ENCODE measurements at places on chromosomes 5 and 9.
A peak's percentile ranks its signal among the peaks of the same experiment; 100 is the strongest.

- no peaks in the 10 kb centered on the region for H3K27me3 ChIP-seq
- no peak for DNase-seq
- peaks cover 24% of the 10 kb centered on the region for H3K4me1 ChIP-seq
- H3K4me3 ChIP-seq: peak overlapping the region; percentile 19
- no peaks in the 10 kb centered on the region for H3K36me3 ChIP-seq
Measured at GRCh38 chr9:125484350-125485282, 222.4 kb downstream of the MAPKAP1 start.

DNA sequence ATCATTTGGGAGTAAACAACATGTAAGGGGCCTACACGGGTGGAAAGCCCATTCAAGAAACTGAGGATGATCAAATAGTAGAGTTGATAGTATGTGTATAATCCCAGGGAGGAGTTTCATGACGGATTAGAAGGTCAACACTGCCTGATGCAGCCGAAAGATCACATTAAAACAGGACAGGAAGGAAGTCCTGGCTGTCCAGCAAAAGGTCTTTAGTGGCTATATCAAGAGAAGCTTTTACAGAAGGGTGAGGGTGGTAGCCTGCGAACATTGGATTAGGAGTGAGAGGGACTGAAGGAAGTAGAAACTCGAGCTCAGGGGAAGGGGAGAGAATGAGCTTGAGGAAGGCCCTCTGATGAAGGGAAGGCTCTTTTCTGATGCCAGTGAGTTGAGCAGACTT, 36.0 kb downstream of the DOCK8 start:
- H3K4me3 ChIP-seq: no peak overlapping the region
- DNase-seq: no peak
- H3K36me3 ChIP-seq: no peaks in the 10 kb centered on the region
- H3K4me1 ChIP-seq: no peaks in the 10 kb centered on the region
- no peaks in the 10 kb centered on the region for H3K27me3 ChIP-seq

DNA sequence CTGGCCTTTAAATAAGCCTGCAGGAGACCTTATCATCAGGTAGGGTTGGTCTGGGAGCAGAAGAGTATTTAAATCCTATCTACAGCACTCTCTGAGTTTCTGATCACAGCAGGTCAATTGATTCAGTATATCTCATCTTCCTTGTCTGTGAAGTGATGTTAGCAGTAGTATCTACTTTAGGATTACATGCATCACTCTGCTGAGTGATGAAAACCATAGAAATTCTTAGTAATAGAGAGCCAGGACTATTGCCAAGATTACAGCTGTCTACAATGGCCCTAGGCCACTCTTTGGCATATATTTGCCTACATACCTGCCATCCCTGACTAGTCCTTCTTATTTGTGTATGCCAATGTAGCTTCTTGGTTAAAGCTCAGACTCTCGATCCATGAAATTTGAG, 183.8 kb downstream of the ASTN2 start:
- H3K36me3 ChIP-seq: no peaks in the 10 kb centered on the region
- H3K4me3 ChIP-seq: no peak overlapping the region
- H3K27ac ChIP-seq: no peak overlapping the region
- DNase-seq: no peak

- DNase-seq: no peak
- no peaks in the 10 kb centered on the region for H3K36me3 ChIP-seq
- H3K4me1 ChIP-seq: no peaks in the 10 kb centered on the region
- no peaks in the 10 kb centered on the region for H3K27me3 ChIP-seq
- H3K27ac ChIP-seq: no peak overlapping the region
Measured at GRCh38 chr9:6876195-6876894, 118.6 kb downstream of the KDM4C start.

- H3K36me3 ChIP-seq: peaks cover 15% of the 10 kb centered on the region
- no peak overlapping the region for H3K4me3 ChIP-seq
- H3K27ac ChIP-seq: no peak overlapping the region
- no peaks in the 10 kb centered on the region for H3K4me1 ChIP-seq
Measured at GRCh38 chr5:172048539-172049101, 42.2 kb upstream of the FBXW11 start.

- DNase-seq: no peak
- peak overlapping the region; percentile 30 for H3K27ac ChIP-seq
- no peaks in the 10 kb centered on the region for H3K27me3 ChIP-seq
- H3K4me1 ChIP-seq: peaks cover 11% of the 10 kb centered on the region
- no peak overlapping the region for H3K4me3 ChIP-seq
- H3K36me3 ChIP-seq: no peaks in the 10 kb centered on the region
Measured at GRCh38 chr5:137101544-137101943, 397.6 kb downstream of the SPOCK1 start.

- no peaks in the 10 kb centered on the region for H3K4me1 ChIP-seq
- no peak overlapping the region for H3K27ac ChIP-seq
- H3K4me3 ChIP-seq: no peak overlapping the region
- H3K27me3 ChIP-seq: no peaks in the 10 kb centered on the region
- no peak for DNase-seq
Measured at GRCh38 chr5:60382716-60383115, 317.2 kb downstream of the DEPDC1B start.

DNA sequence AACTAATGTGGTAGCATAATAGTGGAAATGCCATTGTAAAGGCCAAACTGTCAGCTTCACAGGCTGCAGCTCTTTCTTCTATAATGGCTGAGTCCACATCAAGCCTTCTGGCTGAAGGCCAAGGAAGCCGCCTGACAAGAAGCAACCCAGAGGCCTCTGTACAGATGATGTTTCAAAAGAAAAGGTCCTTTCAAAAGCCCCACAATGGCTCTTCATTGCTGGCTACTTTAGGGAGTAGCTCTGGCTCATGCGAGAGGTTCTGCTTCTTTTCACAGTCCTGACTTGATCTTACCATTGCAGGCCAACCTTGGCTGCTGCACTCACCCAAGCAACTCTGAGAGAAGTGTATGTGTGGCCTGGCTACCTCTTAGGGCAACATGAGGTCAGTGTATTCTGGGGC, 54.5 kb upstream of the EQTN start:
- no peaks in the 10 kb centered on the region for H3K36me3 ChIP-seq
- no peak overlapping the region for H3K4me3 ChIP-seq
- no peaks in the 10 kb centered on the region for H3K27me3 ChIP-seq
- no peak for DNase-seq
- no peak overlapping the region for H3K27ac ChIP-seq

DNA sequence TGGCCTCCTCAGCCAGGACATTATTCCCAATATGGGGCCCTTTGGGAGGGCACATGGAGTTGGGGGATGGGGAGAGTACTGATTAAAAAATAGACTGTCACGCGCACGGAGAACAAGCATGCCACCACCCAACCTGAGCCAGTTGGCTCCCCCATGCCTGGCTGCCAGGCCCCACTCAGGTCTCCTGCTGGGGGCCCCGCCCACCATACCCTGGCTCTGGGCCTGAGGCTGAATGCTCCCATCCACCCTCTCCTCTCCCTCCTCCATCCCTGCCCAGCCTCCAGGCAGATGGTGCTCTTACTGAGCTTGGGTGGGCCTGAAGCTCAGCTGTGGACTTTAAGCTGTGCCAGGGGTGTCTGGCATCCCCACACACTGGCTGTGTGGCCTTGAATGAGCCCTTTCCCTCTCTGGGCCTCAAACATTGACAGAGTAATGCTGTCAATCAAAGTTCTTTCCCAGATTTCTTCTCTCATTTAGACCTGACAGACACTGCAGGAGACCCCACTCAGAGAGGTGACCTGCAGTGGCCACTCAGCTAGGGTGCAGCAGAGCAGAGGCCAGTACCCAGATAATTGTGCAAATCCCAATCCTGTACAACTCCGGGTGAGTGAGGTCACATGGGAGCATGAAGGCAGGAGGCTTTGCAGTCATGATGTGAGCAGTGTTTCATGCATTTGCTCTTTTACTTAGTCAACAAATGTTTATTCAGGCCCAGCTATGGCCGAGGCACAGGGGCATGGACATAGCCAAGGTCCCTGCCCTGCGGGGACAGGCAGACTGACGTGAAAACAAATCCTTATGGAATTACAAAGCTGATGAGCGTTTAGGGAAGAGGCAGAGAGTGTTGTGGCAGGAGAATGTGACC, 9.8 kb upstream of the SYNPO start:
- peak overlapping the region; percentile 17 for H3K27ac ChIP-seq
- H3K27me3 ChIP-seq: no peaks in the 10 kb centered on the region
- H3K4me1 ChIP-seq: peaks cover 58% of the 10 kb centered on the region
- H3K36me3 ChIP-seq: no peaks in the 10 kb centered on the region
- no peak for DNase-seq

DNA sequence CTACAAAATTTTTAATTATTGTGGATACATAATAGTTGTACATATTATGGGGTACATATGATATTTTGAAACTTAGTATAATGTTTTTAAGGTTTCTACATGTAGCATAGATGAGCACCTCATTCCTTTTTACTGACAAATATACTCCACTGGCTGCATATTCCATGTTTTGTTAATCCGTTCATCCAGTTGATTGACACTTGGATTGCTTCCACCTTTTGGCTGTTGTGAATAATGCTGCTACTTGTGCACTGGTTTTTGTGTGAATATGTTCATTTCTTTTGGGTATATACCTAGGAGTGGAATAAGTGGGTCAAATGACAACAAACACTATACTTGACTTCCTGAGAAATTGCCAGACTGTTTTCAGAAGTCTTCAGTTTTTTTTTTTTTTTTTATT, 2.8 kb upstream of the ENTREP1 start:
- DNase-seq: no peak
- no peak overlapping the region for H3K27ac ChIP-seq
- H3K27me3 ChIP-seq: no peaks in the 10 kb centered on the region
- H3K36me3 ChIP-seq: no peaks in the 10 kb centered on the region
- H3K4me3 ChIP-seq: no peak overlapping the region

GRCh38 chr5:56406221-56406620, 173.1 kb upstream of the ANKRD55 start:
- no peak overlapping the region for H3K4me3 ChIP-seq
- peaks cover 16% of the 10 kb centered on the region for H3K4me1 ChIP-seq
- H3K27me3 ChIP-seq: no peaks in the 10 kb centered on the region
- DNase-seq: no peak
- no peak overlapping the region for H3K27ac ChIP-seq
